ENCODE measurements at places on chromosomes 5 and 9. TPM values are rescaled to one million over a fixed set of nuclear protein-coding genes. Genes with fewer than 3 reads are reported as not detected.

GRCh38 chr5:50666261-50667022, at the start of gene PARP8:
Gene PARP8 (plus strand): TSS chr5:50666637. CDS start chr5:50667096, 459 bp downstream.
- peak; percentile 11 for DNase-seq

The NIM1K gene
- 0.83 TPM for polyA plus RNA-seq

DNA sequence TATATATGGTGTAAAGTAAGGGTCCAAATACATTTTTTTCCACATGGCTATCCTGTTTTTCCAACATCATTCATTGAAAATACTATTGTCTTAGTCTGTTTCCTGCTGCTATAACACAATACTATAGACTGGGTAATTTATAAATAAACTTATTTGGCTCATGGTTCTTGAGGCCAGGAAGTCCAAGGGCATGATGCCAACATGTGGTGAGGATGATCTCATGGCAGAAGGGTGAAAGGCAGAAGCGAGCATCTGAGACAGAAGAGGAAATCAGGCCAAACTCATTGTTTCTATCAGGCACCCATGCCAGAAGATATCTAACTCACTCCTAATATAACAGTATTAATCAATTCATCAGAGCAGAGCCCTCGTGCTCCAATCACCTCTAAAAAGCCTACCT, 42.6 kb downstream of the ANKRD55 start:
- no peak for DNase-seq

DNA sequence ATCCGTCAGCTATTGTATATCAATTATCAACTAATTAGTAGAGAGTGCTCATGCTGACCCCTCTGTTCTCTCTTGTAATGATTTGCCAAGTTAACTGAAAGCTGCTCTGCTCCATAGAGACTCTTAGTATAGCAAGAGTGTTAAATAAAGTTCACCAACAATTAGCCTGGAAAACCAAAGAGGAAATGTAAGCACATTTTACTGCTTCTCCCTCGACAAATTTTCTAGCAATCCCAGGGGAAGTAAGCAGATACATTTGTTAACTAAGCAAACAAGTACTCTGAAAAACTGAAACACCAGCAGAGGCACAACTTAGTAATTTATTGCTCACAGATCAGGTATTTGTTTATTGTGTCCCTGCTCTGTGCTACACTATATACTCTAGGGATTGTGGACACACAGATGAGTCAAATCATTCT, 162.2 kb downstream of the GLIS3 start:
- DNase-seq = no peak

DNA sequence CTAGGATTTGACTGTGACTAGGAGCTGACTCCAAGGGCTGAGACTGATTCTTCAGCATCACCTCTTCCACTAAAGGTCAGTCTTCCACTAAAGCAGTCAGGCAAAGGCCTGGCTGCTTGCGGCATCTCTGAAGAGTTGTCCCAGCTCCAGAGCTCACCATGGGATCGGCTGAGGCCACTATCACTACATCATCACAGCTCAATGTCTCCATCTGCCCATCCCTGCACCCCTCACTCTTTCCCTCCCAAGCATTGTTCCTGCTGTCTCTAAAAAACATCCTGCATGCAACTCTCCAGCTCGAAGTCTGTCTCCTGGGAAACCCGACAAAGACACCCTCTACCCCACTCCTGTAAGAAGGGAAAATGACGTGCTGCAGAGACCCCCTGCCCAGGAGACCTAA, 15.5 kb upstream of the WWC1 start:
- no peak for DNase-seq

DNA sequence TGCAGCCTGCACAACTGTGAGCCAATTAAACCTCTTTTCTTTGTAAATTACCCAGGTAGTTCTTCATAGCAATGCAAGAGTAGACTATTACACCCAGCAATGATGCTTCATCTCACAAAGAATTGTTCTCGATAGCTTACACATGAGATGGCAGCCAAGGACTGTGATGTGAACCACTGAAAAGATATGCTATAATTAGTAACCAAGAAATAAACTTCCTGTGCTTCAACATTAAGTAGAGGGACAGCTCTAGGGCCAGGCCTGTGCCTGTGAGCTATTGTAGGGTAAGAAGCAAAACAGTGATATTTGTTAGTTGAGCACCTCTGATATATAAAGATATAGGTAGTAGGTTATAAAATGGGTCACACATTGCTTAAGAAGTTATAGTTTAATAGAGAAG, 41.8 kb upstream of the DPYSL3 start:
- no peak for DNase-seq

DNA sequence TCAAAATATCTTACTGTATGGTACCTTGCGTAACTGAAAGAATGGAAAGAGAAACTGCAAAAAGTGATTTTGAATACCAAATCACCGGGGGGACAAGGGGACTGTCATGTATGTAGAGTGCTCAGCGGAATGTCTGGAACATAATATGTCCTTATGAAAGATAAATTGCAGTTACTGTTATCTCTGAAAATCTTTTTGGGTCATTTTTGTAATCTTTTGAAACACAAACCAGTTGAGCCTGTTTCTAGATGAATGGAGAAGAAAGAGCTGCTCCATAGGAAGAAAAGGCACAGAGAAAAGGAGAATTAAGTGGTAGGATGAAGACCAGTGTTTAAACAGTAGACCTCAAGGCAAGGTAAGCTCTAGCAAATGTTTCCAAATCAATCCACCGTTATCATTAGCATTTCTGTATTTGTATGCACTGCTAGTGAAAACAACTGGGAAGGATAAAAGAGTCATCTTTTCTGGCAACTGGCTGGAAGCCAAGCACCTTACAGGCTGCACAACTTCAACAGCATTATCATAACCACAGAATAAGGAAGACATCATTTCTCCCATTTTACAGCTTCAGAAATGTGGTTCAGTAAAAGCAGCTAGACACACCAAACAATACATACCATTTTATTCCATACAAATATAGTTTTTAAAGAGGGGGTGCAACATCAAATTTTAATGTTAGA, 158.5 kb downstream of the TRPM3 start:
- no peak for DNase-seq

DNA sequence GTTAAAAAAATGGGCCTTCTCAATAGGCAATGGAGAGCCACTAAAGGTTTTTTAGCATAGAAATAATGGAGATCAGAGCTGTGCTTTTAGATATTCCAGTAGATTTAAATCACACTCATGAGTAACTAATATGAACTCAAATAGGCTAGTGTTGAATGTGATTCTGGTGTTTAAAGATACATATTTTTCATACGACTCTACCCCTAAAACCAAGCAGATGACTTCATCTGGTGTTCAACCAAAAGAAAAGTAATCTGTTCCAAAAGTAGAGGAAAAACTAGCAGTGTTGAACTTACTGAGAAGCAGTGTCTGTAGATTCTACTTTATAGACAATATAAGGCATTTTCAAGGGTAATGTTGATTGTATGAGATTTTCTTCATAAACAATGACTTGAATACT, 138.1 kb downstream of the TSSK1B start:
- no peak for DNase-seq

The ANKRD34B gene
- not detected for polyA plus RNA-seq

DNA sequence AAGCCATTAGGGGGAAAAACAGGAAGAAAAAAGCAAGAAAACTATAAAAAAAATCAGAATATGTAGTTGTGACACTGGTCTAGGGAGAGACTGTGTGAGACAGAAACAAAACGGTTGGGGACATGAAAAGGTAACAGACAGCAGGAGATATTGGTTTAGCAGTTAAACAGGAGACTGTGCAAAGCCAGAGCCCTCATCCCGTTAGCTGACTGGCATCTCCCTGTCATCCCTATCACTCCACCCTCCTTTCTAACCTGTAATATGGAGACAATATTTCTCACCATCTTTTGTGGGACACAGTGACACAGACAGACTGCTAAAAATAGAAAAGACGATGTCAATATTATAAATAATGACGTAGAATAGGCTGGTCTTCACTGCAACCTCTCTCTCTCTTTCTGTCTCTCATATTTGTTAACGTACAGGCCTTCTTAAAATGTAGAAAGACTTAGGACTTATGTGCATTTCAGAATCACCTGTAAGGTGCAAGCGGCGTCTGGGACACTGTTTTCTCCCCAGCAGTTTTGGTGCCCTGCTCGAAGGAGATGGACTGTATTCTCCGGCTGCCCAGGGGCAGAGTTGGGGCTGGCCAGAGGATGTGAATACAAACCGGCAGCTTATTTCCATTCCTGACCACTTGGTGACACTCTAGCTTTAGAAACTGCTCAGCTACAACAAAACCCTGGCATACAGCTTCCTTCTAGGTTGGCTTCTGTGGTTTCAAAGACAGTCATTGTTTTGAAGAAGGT, 190.6 kb downstream of the MAT2B start:
- DNase-seq = peak; percentile 69

DNA sequence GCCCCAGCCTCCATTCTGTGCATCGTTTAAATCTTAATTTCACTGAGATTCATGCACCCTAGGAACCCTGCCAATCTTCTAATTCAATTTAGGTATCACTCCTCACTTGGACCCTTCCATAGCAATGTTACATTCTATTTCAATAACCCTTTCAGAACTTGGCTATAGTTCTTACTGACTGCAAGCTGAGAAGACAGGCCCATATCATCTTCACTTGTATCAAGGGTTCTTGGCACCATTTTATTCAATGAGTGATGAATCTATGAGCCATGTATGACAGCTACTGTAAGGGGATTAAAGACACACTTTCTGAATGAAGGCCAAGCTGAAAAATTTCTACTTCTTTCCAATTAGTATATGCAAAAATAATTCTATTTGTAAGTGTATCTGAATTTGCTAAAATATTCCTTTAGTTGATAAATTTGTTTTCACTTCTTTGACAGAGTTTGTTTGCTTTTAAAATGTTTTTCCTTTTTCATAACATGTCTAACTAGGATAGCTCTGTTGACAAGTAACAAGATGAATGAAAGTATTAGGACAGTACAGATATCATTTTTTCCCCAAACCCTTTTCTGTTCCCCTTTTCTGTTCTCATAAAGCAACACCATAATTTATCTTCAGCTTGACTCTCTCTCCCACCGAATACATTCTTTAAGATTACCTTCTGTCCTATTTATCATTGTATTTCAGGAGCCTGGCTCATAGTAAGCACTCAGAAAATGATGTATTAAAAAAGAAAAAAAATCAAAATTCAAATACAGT, 9.6 kb downstream of the ITGA2 start:
- no peak for DNase-seq

The PCDHB13 gene
- polyA plus RNA-seq = 0.73 TPM
